ENCODE measurements at places on chromosomes 3 and 15.
A peak's percentile ranks its signal among the peaks of the same experiment; 100 is the strongest.

- no peak overlapping the region for H3K4me3 ChIP-seq
- no peaks in the 10 kb centered on the region for H3K36me3 ChIP-seq
- H3K4me1 ChIP-seq, result no peaks in the 10 kb centered on the region
- DNase-seq, result no peak
- H3K27ac ChIP-seq, result no peak overlapping the region
Measured at GRCh38 chr15:54719325-54719724, 477.4 kb downstream of the RSL24D1 start.

DNA sequence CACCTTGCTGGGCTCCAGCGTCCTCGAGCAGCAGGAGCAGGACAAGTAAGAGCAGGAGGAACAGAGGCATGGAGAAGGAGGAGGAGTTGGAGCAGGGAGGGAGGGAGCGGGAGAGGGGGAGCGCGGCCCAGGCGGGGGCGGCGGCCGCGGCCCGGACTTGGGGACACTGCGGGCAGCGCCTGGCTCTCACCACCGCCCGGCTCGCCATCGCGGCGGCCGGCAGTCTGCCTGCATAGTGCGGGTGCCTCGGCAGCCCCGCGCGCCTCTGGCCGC is 440 bp downstream of the DCBLD2 start:
- peaks cover 43% of the 10 kb centered on the region for H3K4me1 ChIP-seq
- H3K27me3 ChIP-seq, result no peaks in the 10 kb centered on the region
- peak overlapping the region; percentile 89 for H3K27ac ChIP-seq
- H3K4me3 ChIP-seq, result no peak overlapping the region

DNA sequence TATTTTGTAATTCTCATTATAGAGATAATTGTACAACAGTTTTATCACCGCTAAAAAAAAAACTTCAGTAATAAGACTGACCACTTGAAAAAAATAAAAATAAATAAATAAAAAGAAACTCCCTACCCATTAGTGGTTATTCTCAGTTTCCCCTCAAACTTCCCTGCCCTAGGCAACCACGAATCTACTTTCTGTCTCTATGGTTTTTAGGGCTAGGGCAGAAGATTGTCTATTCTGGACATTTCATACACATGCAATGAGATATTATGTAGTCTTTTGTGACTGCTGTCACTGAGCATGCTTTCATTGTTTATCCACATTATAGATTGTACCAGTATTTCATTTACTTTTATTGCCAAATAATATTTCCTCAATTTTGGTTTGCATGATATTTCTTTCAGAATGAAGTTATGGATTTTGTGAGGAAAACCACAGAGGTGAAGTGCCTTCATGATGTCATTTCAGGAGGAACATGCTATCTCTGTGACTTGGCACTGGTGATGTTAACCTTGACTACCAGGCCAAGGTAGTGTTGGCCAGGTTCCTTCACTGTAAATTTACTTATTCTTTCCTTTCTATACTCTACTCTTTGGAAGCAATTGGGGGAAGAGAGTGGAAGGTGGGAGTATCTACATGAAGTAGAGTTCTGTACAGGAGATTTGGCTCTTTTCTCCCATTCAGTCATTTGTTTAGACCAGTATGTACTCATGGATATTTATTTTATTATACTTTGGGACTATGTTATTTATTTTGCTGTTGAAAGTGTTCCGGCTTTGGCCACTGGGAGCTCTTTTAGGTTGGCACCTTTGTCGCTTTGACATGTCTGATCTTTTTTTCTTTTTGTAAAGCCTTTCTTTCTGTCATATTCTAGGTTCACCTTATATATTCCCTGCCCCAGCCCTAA is 86.3 kb downstream of the GMPS start:
- no peaks in the 10 kb centered on the region for H3K36me3 ChIP-seq
- no peak overlapping the region for H3K27ac ChIP-seq
- no peak for DNase-seq
- H3K4me1 ChIP-seq, result no peaks in the 10 kb centered on the region

DNA sequence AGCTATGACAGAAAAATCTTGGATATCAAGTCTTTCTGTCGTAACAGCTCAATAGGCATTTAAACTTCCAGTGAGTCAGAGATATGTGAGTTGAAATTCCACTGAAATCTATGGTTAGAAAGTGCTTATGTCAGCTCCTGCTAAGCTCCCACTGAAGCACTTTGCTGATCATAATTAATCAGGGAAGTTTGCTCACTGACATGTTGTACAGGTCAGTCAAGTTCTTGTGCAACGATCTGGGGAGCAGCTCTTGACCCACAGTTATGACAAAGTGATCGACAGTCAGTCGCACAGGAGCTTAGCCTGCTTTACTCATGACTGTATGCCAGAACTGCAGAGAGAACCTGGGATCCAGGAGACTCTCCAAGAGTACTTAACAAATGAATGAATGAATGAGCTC is 453.5 kb downstream of the SOX2 start:
- no peak overlapping the region for H3K4me3 ChIP-seq
- no peaks in the 10 kb centered on the region for H3K36me3 ChIP-seq
- no peak for DNase-seq
- no peak overlapping the region for H3K27ac ChIP-seq
- no peaks in the 10 kb centered on the region for H3K27me3 ChIP-seq

DNA sequence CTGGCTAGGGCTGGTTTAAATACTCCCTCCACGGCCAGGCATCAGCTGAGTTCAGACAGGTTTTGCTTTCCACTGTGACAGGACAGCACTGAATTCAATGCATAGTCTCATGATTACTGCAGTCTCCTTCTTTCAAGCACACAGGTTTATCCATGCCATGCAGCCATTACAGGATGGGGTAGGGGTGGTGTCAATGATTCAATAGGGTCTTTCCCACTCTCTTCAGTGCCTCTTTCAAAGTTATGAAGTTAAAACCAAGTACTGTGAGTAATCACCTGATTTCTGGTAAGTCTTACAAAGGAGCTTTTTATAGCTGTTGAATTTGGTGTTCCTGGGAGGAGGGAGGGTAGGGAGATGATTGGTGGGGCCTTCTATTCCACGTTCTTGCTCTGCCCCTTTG is 47.2 kb downstream of the TMEM212 start:
- no peak overlapping the region for H3K27ac ChIP-seq
- no peaks in the 10 kb centered on the region for H3K27me3 ChIP-seq
- no peak overlapping the region for H3K4me3 ChIP-seq
- no peak for DNase-seq
- no peaks in the 10 kb centered on the region for H3K36me3 ChIP-seq
